ENCODE measurements at places on chromosomes 12 and 14.

- no peak for DNase-seq
Measured at GRCh38 chr12:76863837-76864236, 15.0 kb downstream of the CSRP2 start.

- no peak for DNase-seq
Measured at GRCh38 chr12:82437744-82438143, 79.4 kb downstream of the METTL25 start.

DNA sequence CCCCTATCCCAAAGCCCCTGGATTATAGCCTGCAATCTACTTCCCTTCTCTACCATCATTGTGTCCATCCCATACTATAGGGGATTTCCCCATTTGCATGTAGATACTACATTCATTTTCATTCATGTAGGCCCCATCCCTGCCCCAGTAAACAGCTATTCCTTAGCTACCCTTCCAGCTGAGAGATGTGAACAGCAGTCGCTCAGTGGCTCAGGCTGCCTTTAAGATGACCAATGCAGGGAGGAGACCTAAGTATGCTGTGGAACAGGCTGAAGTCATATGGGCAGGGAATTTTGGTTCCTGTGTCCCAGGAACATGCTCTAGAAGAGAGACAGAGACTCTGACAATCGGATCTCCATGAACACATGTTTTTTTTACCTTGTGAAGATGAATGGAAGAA is 481.2 kb upstream of the SYT1 start:
- DNase-seq, result no peak

DNA sequence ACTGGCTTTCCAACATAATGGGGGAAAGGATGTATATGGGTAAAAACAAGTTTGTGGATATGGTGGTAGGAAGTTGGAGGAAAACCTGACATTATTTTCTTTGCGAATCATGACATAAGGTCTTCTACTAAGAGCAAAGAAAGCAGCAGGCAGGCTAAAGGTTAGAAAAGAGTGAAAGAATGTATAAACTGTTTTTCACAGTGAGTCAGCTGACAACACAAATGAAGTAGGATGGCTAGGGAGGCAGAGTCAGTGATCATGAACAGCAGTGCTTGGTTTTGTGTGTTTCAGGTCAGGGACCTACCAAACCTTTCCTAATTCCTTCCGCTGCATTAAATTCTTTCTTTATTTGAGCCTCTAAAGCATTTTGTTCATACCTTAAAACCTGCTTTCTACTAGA is 46.3 kb upstream of the CATSPERB start:
- DNase-seq, result no peak

DNA sequence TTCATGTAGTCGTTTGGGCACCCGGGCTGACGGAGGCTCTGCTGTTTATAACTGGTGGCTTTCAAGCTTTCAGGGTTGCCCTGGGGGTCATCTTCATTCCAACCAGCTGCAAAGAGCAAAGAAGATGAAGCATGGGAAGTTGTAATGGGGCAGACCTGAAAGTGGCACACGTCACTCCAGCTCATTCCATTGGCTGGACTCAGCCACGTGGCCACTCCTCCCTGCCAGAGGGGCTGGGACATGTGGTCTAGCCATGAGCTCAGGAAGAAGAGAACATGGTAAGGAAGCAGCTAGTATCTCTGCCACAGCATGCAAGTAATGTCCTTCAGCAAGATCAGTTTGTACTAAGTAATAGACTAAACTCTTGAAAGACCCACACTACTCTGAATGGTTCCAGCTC is 51.7 kb upstream of the FERMT2 start:
- DNase-seq, result no peak

- DNase-seq, result no peak
Measured at GRCh38 chr14:92651758-92652406, 96.5 kb downstream of the LGMN start.

DNA sequence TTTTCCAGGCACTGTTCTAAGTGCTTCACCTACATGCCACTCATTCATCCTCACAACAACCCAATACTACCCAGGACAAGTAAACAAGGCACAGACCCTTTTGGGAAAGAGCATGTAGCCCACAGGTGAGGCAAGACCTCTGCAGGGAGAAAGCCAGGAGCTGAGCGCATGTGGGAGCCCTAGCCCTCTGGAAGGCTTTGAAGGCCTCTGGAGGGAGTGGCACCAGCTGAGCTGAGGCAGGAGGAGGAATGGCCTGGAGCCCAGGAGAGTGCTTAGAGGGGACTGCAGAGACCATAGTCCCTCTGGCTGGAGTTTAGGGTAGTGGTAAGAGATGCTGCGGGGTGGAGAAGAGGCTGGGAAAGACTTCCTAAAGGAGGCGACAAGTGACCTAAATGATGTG is 516.5 kb downstream of the FUT8 start:
- DNase-seq, result no peak

GRCh38 chr12:124398578-124399227 is 103.8 kb downstream of the RFLNA start:
- no peak for DNase-seq

GRCh38 chr12:89768586-89769482 is 60.2 kb upstream of the ATP2B1 start:
- no peak for DNase-seq

- no peak for DNase-seq
Measured at GRCh38 chr12:113339540-113339939, 4.6 kb upstream of the SLC8B1 start.

DNA sequence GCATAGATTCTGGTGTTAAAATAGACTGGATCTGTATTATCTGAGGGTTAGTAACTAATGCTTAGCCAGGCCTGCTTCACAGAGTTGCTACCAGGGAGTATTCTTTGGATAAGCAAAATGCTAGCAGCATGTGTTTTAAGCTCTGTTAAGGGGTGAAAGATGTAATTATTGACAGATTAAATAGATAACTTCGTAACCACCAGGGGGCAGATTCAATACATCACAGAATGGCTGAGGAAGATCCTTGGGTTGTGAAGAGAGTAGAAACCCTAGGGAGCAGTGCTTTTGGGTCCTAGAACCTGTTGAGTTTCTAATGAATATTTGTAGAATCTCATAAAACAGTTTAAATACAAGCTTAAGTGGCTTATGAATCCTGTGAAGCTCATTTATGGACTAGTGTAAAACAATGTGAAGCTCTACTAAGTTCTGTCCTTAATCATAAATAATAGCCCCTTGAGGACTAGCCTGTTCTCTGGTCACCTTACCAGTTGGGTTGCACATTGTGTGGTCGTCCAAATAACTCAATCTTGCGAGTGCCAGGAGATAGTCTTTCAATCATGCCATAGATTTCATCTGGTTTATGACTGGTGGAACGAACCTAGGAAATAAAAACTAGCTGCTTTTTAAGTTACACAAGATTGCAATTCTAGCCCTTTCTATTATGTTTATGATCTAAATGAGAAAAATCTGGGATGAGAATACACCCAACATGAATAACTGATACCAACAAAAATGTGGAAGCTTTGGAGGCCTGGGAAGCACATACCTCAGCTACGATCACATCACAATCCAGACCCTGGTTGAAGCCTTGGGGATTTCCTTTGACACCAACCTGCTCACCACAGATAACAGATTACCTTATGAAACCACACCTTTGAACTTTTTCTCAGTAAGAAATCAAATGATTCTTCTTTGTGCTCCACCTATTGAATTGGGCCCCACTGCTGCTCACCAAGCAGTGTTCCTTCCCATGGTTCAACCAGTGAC is 12.3 kb downstream of the METTL3 start:
- DNase-seq, result no peak

DNA sequence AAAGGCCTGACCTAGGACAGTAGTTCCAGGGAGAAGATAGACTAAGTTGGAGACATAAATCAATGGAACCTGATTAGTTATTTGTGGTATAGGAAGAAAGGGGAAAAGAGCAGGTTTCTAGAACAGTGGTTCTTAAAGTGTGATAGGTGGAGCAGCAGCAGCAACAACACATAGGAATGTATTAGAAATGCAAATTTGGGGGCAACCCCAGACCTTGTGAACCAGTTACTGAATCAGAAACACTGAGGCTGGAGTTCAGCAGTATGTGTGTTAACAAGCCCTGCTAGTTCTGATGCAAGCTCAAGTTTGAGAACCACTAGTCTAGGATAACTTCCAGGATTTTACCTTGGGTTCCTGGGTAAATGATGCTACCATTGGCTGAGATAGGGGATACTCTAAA is 308.7 kb downstream of the EMP1 start:
- no peak for DNase-seq

DNA sequence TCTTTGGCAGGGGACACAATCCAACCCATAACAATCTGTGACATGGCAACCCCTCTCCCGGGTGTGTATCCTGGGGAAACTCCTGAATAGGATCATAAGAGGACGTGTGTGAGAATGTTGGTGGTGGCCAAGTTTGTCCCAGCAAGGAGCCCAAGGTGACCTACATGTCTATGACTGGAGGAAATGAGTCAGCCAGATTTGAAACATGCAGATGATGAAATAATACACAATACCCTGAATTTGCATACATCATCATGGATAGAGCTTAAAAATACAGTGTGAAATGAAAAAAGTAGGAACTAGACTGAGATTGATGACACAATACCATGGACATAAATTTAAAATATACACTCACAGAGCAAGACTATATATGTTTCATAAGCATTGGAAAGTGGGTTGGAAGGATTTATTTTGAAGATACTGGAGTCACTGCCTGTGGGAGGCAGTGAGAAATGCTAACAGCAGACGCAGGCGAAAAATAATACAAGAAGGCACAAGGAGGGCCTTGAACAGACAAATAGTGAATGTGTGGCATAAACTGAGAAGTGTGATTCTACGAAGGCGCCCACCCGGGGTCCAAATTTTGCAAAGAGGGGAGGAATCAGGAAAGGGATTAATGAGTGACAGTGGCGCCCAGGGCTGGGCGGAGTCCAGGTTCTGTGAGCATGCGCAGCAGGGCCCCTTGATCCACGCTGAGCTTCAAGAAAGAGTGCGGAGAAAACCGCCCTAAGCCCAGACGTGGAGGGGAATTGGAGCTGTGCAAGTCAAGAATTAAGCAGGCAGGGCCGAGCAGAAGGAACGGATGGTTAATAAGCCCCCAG is 7.0 kb upstream of the MAP1LC3B2 start:
- DNase-seq, result no peak

- no peak for DNase-seq
Measured at GRCh38 chr12:123960029-123960735, 12.4 kb downstream of the CCDC92 start.

DNA sequence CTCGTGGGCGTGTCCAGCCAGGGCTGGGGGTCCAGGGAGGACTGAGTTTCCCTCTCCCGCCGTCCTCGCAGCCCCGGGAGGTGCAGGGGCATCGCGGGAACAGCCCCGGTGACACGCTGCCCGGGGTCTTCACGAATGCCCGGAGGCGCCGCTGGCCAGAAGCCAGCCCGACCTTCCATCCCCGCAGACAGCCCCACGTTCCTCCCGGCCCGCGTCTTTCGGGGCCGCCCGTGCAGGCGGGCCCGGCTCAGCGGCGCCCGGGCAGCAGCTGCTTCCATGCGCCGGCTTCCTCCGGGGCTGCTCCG is 827 bp upstream of the TEDC1 start:
- DNase-seq, result no peak

DNA sequence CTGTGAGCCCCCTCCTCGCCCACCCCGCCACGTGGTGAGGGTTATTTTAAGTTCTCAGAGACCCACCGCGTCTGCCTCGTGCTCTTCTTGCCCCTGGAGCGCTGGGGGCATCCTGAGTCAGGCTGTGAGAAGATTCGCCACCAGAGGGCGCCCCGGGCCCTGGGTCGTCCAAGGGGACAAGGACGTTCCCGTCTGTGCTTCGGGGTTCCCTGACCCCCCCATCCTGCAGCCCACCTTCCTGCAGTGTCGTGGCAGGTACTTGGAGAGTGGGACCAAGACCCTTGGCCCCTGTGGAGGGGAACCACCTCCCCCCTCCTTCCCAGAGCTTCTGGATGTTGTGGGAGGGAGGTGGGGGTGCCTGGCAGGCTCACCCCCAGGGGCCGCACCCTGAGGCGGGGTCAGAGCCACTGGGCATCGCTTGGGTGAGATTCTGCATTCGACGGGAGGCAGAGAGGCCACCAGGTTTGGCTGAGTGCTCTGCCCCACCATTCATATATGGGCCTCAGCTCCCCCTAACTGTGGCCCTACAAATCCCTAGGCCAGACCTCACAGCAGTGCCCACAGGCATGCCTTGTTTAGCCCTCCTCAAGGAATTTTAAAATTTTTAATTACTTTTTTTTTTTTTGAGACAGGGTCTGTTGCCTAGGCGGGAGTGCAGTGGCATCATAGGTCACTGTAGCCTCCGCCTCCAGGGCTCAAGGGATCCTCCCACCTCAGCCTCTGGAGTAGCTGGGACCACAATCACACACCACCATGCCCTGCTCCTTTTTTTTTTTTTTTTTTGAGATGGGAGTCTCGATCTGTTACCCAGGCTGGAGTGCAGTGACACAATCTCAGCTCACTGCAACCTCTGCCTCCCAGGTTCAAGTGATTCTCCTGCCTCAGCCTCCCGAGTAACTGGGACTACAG is 17.0 kb downstream of the RHOF start:
- DNase-seq, result peak; percentile 83

DNA sequence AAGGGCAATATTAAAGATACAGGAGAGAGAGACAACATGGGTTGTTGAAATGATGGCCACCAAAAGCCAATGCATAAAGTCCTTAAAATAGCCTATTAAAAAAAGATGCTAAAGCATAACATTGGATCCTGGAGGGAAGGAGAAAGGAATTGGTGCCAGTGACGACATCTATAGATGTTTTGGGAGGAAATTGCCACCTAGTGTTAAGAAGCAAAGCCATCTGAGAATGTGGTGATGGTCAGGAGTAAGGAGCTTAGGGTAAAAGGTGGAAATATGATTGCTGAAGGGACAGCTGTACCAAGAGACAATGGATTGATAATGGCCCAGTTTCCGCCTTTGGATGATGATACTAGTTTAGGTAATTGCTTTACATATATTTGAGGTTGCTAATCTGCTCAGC is 85.1 kb downstream of the TMEM30B start:
- no peak for DNase-seq

DNA sequence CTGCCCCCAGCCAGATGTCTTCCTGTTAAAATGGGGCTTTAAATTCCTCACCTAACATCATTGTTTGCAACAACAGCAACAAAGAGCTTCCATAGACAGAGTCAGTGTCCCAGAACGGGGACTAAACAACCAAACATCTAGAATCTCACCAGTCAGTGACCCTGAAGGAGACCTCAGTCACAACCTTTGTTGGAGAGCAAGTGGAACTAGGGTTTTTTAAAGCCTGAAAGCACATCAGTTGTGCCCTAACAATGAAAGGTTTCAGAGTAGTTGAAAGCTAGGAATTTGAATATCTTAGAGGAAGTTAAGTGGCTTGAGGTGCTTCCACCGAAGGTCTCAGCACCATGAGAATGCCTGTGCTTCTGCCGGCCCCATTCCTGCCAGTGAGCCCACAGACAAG is 5.0 kb upstream of the ALDH2 start:
- DNase-seq, result no peak

GRCh38 chr12:47709671-47710070 is 3.8 kb upstream of the RPAP3 start:
- no peak for DNase-seq

GRCh38 chr12:27680619-27681018 is 15.6 kb upstream of the REP15 start:
- DNase-seq, result no peak

- DNase-seq, result no peak
Measured at GRCh38 chr12:80716696-80717469, at the start of gene MYF5. MYF5 (plus strand) TSS chr12:80716912; CDS start chr12:80717064, 152 bp downstream.
